ENCODE measurements at places on chromosomes 1 and 21.

DNA sequence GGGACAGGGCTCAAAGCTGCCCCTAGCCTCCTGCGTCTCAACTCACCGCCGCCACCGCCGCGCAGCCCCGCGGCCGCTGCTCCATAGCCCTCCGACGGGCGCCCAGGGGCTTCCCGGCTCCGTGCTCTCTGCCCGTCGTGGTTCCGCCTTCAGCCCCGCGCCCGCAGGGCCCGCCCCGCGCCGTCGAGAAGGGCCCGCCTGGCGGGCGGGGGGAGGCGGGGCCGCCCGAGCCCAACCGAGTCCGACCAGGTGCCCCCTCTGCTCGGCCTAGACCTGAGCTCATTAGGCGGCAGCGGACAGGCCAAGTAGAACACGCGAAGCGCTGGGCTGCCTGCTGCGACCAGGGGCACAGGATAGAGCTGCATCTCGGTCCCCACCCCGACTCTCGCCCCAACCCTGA is at the start of gene TNFRSF25:
Gene TNFRSF25 (minus strand): TSS at position 151 of the 400 bp plus-strand sequence. CDS start 66 bp downstream, at position 85.
- DNase-seq: peak; percentile 69

DNA sequence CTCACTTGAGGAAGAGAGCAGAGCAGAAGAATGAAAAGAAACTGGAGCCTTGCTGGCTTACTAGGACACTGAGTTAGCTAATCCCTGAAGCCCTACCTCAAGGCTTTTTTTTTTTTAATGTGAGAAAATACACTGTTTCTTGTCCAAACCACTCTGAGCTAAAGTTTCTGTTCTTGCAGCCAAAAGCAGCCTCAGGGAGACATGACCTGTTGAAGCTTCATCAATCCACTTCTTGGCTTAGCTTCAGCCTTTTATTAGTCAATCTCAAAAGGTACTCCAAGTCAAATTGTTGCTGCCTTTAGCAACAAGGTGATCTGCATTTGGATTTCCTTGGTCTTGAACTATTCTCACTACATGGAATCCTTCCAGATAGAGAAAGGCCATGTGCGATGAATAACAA is 33.7 kb downstream of the CCDC185 start:
- DNase-seq: no peak

DNA sequence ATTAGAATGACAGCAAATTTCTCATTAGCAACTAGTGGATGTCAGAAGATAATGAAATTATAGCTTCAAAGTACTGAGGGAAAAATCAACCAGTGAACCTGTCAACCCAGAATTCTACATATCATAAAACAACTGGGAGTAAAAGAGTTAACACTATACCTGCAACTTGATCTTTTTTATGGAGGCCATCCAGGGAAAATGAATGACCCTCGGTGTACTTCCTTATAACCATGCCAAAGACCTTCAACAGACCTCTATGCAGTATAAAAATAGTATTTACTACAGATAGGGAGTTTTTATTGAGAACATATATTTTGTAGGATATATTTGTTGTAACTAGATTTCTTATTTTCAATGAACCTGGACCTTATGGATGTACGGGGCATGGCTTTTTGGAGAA is 392.5 kb upstream of the ZRANB2 start:
- no peak for DNase-seq

DNA sequence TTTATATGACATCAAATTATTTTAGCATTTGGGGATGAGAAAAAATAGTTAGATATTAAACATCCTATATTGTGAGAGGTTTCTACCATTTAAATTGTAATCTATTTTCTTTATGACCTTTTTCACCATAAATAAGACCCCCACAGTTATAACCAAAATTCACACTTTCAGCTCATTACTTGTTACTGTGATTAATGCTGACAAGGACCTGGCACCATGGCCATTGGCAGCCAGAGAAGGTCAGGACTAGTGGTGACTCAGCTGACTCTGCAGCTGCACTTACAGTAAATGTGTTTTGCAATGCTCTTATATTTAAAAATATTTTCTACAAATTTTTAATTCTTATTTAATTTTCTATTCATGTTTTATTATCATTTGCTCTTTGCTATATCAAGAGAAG is 133.3 kb upstream of the C1orf105 start:
- no peak for DNase-seq

GRCh38 chr1:100773444-100773843 is 53.9 kb downstream of the VCAM1 start:
- no peak for DNase-seq

DNA sequence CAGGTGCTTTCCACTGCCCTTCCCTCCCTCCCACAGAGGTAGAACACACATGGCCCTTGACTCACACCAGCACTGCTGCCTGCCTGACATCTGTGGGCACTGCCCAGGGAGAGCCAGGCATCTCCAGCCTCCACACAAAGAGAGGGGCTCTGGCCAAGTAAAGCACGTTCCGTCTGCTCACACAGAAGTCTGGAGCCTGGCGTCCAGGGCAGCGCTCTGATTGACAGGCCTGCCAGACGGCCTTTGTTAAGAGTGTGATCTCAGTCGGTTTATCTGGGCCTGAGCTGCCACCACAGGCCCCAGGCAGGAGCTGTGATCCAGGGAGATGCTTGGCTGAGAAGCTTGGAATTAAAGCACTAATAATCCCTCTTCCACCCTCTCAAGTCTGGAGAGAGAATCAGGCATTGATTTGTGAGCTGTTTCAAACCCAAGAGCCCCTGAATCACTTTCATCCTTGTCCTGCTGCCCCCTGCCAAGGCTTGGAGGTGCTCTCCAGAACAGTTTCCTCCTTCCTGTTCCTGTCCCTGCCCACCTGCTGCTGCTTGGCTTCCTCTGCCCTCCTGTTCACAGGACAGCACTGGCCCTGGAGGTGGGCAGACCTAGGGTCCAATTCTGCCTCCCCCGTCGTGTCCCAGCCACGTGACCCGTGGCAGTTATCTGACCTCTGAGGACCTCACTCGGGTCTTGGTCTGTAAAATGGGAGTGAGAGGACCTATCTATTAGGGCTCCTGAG is 3.7 kb downstream of the DMRTB1 start:
- no peak for DNase-seq

DNA sequence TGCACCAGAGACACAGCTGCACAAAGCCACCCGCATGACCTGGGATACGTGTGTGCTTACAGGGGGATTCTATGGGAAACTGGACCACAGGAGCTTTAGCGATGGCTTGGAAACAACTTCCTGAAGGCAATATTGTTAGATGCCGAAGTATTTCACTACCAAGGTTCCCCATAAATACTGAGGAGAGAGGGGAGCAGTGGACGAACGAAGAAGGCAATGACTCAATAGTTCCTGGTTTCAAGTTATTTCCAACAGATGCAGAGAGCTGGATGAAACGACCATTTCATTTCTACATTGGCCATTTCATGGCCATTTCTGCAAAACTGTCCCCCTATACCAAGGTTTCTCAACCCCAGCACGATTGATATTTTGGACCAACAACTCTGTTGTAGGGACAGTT is 61.3 kb downstream of the CD34 start:
- no peak for DNase-seq

DNA sequence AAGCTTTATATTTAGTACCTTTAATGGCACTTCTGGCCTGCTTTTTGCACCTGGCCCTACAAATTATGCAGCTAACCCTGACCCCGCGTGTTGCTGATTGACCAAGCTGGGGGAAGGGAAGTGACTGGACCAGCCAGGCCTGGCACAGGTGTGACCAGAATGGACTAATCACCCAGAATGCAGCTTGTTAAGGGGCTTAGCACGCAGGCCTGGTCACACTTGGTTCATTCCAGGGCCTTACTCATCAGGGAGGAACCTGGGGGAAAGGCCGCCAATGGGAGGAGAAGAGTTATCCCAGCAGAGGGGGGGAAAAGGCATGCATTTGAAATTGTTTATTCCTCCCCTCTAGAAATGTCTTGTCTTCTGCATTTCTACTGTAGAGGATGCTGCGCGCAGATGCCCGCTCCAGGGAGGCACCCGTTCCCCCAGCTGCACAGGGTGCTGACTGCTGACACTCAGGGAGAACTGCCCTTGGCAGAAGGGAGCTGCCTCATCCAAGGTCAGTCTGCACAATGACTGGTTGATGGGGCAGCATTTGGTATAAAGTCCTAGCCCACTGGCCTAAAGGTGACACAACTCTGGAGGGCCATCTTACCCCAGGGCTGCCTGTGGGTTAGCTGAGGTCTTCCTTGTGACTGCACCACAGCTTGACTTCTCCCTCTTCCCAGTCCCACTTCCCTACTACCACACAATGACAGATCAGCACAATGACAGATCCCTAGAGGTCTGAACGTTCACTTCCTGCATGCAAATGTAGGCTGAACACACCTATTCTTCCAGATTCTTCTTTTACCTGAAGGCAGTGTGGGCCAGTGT is 29.0 kb downstream of the DHCR24 start:
- DNase-seq: no peak

DNA sequence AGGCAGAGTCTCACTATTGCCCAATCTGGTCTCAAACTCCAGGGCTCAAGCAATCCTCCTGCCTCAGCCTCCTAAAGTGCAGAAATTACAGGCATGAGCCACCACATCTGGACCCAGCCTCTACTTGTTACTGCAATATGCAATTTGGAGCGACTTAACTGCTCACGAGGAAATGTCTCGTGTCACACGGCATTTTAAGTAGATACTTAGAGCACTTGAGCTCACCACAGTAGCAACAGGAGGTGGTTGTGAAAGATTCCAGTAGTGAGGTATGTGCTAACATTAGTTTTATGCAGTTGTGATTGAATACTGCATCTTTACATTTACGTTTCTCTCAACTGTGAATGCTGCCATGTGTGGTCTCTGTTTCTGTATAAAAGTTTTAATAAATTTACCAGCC is 5.8 kb upstream of the NDUFV3 start:
- DNase-seq: no peak

GRCh38 chr1:55069280-55069679 is 29.9 kb downstream of the PCSK9 start:
- DNase-seq: no peak

GRCh38 chr21:22764222-22764621 is 1766.0 kb downstream of the NCAM2 start:
- no peak for DNase-seq

GRCh38 chr1:181089017-181089675 is 646 bp downstream of the IER5 start:
- DNase-seq: peak; percentile 44

GRCh38 chr21:45037986-45038385 is 36.4 kb upstream of the ADARB1 start:
- no peak for DNase-seq

DNA sequence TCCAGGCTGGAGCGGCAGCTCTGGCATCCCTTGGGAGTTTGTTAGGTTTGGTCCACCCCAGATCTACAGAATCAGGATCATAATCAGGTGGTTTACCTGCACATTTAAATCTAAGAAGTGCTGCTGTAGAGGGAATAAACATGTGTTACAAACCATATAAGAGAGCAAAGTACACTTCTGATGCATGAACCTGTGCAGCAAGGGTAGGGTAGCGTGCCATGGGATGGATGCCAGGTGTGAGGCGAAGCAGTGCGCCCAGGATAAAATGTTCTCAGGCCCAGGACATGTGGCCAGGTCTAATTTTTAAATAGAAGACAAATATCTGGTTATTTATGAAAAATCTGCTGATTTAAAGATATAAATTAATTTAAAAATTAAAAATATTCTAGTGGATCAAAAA is 308.8 kb upstream of the USP24 start:
- no peak for DNase-seq

- DNase-seq: no peak
These were observed 356.3 kb upstream of the B3GALT2 start for GRCh38 chr1:193542690-193543089.

DNA sequence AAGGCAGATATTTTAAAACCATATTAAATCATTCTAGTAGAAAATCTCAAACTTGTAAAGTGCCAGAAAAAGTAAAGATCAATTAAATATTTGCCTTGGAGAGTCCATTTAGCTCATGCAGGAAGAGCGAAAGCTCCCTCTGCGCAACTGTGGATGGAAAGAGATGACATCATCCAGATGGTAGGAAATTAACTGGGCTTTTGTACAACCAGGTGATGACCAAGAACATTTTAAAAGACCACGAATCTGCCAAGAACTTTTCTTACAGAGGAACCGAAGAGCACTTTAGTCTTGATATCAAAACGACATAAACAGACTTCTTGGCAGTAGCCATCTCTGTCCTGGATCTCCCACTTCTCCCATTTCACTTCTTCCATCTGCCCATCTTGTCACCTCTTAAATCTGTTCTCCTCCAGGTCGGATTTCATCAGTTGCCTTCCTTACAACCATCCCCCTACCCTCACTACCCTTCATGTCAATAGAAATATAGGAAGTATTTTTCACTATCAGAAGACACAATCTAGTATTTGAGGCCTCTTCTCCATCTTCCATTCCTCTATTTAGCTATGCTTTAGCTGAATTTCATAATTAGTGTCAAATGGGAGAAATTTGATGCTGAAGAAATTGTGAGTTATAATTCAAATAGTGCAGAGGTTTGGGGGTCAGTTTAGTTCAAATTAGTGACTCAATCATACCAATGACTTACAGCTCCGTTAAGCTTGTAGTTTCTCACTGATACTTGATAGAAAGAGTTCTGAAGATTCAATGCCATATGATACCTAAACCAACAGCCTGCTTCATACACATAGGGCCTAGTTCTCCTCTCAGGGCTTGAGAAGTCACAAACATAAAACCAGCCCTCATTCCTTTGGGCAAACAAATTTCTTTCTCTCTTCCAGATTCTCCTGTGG is 22.0 kb upstream of the DNASE2B start:
- no peak for DNase-seq
